ENCODE measurements at places on chromosomes 4 and X.
A peak's percentile ranks its signal among the peaks of the same experiment; 100 is the strongest.

DNA sequence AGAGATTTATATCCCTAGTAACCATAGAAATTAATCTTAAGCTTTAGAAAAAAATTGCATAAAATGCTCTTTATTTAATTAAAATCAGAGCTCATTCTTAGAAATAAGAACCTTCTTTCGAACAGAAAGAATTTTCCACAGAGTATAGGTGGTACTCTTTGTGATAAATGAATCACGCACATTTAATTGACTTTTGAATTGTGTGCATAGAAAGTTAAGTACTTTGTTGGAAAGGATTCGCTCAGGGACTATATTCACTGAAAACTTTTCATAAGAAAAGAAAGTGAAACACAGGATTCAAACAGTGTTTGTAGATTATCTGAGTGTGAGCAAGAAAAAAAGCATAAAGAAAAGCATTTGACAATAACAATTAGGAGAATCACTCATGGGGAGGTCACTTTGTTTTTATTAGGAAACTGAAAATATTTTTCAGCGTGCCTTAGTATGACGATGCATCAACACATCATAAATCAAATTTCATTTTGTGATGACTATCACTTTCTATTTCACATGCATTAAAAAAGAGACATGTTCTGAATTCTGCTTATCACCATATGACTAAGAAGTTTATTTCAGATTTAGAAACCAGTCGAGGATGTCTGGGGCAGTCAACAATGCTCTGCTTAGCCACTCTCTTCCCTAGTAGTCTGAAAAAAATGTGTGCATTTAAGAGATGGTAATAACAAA lies 49.5 kb downstream of the STX18 start:
- no peak for DNase-seq

GRCh38 chr4:25926462-25926861 lies 12.4 kb downstream of the SMIM20 start:
- DNase-seq, result no peak

- peak; percentile 24 for DNase-seq
Measured at GRCh38 chr4:137370206-137370633, 162.1 kb downstream of the PCDH18 start.

DNA sequence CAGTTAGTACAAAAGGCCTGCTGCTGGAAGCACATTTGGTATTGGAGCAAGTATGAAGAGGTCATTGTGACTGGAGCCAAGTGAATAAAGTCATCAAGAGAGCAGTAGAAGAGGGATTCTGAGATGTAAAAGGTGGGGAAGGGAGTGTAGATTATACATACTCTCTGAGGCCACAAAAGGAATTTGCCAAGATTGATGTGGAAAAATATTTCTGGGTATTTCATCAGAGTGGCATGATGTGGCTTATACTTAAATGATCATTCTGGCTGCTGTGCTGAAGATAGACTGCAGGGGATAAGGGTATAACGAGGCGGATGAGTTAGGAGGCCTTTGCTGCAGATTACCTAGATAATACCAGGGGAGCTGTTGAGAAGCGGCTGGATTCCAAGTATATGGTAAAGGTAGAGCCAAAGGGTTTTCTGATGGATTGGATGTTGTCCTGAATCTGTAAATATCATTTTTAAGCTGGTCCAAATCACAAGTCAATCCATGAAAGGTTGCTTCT lies 231.8 kb upstream of the AGA start:
- no peak for DNase-seq

- no peak for DNase-seq
Measured at GRCh38 chr4:78138252-78138651, 81.1 kb downstream of the FRAS1 start.

DNA sequence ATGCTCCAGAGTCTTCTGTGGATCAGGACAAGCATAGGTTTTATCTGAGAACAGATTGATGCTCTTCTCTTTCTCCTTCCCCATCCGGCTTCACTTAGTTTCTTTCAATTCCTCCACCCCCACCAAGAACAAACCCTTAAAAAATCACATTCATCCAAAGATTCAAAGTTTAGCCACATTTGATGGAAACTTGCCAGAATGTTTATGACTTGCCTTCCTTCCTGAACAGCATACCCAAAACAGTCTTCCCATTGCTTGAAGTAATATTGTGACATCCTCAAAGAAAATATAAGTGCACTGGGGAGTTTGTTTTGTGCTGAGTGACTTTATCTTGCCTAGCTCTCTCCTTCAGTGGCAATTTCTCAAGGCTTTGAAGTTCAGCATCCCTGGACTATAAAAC lies 83.0 kb downstream of the MAGEB17 start:
- DNase-seq, result no peak

DNA sequence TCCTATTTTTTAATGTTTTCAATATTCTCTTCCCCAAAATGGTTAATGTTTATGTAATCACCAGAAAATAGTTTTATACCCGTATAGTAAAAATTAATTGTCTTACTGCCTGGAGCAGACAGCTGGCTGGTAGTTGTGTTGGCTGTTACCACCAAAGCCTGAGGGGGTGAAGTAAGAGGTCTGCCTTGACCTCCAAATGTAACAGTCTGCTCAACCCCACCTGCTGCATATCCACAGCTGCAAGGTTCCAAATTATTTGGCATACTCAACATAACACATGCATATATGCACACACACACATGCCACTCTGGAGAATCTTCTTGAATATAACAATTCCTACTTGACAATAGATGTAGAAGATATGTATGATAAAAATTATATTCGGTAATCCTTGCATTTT lies 624.3 kb downstream of the ADGRL3 start:
- DNase-seq, result no peak

GRCh38 chr4:56671373-56671772 lies 9.7 kb downstream of the HOPX start:
- DNase-seq, result no peak
